NCI-H187 (cell line): ENCODE measurements at places on chromosomes 13 and 19.
A peak's percentile ranks its signal among the peaks of the same experiment; 100 is the strongest.

GRCh38 chr19:57633832-57634131, 814 bp downstream of the ZNF211 start:
- DNase-seq, result no peak

GRCh38 chr13:51230477-51231105, 8.4 kb downstream of the FAM124A start:
- no peak for DNase-seq

DNA sequence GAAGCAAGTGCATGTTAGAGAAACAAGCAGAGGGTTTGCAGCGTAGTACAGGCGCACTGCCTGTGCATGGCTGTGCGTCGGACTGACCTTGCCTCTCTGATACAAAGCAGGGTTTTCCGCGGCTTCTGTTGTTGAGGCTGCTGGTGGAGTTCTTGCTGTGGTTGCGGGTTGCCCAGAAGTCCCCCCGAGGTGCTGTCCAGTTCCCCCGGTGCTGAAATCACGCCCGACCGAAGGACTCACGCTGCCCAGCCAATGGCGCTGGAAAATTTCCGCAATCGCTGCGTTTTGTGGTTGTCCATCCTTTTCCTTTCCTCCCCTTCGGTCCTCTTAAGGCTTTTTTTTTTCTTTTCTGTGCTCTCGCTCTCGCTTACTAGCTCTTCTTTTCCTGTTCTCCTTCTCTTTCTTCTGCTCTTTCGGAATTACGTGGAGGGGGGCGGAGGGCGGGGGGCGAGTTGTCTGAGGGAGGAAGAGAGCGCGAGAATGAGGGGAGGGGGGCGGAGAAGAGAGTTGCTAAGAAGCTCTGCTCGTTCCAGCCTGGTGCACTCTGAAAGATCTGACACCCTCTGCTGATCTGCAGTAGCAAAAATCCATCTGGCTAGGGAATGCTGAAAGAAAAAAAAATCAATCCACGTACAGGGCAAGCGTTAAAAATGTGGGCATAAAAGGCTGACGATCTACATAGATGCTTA, at the start of gene SLITRK1:
Gene SLITRK1 (minus strand): TSS at position 558 of the 689 bp plus-strand sequence. CDS start 967 bp downstream, outside the sequence.
- no peak for DNase-seq

DNA sequence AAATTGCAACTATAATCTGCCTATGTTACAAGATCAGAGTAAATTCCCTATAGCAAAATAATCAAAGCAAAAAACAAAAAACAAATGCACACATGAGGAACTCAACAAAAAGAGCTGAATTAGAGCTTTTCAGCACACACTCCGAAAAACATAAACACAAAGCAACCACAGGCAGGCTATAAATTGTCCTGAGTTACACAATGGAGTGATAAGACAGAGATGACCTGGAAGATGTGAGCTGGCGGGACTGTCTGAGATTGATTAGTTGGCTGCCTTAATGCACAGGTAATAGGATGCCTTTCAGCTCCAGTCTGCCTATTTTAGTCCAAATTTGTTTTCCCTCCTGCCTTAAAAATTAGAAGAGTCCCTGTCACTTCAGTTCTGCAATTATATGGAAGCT, 159.0 kb upstream of the FNDC3A start:
- DNase-seq, result no peak

DNA sequence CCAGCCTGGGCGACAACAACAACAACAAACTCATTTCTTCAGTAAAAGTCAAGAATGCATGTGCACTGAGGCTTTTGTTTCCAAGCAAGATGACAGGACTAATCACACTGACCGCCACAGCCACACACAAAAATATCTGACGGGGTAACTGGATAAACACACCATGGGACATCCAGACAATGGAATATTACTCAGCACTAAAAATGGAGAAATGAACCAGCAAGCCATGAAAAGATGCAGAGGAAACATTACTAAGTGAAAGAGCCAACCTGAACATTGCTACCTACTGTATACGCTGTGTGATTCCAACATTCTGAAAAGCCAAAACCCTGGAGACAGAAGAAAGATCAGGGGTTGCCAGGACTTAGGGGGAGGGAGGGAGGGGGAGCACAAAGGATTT, 36.7 kb downstream of the FAAP24 start:
- no peak for DNase-seq

DNA sequence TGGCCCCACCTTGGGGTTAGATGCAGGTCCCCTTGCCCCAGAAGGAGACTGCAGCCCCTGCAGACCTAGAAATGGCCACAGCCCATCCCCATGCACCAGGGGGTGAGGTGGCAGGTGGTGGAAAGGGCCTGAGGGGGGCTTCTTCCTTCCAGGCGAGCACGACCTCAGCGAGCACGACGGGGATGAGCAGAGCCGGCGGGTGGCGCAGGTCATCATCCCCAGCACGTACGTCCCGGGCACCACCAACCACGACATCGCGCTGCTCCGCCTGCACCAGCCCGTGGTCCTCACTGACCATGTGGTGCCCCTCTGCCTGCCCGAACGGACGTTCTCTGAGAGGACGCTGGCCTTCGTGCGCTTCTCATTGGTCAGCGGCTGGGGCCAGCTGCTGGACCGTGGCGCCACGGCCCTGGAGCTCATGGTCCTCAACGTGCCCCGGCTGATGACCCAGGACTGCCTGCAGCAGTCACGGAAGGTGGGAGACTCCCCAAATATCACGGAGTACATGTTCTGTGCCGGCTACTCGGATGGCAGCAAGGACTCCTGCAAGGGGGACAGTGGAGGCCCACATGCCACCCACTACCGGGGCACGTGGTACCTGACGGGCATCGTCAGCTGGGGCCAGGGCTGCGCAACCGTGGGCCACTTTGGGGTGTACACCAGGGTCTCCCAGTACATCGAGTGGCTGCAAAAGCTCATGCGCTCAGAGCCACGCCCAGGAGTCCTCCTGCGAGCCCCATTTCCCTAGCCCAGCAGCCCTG, 4.2 kb upstream of the F10 start:
- DNase-seq, result no peak

- no peak for DNase-seq
These were observed 20.2 kb downstream of the PAF1 start for GRCh38 chr19:39370735-39371134.

DNA sequence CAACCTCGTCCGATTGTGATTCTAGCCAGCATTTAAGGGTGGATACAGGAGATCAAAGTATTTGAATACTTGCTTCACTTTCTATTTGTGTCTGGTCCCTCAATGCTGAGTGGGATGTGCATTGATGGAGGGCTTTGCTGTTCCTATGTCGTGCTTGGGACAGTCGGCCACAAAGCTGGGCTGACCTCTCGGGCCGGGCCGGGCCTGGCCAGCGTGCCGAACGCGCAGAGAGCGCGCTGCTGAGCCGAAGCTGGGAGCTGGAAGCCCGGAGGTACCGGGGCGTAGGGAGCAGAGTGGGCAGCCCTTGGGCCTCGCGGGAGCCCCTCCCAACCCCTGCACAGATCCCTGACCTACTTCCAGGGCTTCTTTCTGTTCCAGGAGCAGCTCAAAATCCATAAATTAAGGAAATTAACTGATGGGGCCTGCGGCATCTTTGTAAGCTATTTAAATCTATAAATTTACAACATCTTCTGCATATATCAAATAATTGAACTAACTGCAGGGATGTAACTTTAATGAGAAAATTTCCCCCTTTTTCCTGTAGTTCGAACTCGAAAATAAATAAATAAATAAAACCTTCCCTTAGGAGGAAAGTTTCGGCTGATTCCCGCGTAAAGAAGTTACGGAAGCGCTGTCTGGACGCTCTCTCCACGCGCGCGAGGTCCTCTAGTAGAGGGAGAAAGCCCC, 1.8 kb upstream of the KCTD15 start:
- DNase-seq, result no peak

DNA sequence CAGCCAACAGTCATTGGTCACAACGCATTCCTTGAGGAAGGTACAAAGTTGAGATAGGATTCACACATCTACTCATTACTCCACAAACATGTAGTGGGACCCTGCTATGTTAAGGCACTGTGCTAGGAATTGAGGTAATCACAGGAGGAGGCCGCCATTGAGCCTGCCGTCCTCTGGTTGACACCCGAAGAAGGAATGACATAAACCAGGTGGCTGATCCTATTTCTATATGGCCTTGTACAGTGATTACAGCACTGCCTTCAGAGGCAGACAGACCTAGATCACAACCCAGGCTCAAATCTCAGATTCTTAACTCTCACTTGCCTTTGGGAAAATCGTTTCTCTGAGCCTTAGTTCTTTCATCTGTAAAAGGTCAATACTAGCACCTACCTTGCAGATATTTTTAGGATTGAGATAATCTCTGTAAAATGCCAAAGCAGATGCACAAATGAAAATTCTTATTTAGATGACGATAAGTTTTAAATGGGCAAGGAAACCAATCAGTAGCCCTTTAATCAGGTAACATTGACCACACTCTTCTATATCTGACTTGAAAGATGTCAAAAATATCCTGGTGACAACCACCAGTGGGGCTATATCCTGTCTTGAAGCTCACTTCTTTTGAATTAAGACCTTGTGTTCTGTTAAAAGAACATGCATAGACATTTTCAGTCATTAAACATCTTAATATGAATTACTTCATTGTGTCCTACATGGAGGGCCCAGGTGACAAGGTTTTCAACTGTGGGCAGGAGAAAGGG, 251.6 kb downstream of the KCTD12 start:
- no peak for DNase-seq

GRCh38 chr13:113448885-113449692, 4.2 kb downstream of the ADPRHL1 start:
- peak; percentile 63 for DNase-seq

DNA sequence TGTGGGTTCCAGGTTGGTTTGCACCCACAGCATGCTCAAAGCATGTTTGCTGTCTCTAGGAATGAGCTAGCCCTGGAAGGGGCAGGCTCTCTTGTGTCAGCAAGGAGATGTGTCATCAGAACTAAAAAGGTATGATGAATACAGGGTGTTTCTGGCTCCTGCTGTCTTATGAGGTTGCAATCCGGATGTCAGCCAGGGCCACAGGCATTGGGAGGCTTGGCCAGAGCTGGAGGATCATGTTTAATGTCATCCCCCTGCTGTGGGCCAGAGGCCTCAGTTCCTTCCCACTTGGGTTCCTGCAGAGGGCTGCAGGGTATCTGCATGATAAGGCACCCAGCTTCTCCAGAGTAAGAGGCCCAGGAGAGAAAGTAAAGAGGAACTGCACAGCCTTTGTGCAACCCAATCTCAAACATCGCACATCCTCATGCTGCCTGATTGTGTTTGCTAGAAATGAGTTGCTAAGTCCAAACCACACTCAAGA, 193.6 kb downstream of the COL4A1 start:
- no peak for DNase-seq

GRCh38 chr13:46178821-46179220, 3.2 kb downstream of the LCP1 start:
- DNase-seq, result no peak

DNA sequence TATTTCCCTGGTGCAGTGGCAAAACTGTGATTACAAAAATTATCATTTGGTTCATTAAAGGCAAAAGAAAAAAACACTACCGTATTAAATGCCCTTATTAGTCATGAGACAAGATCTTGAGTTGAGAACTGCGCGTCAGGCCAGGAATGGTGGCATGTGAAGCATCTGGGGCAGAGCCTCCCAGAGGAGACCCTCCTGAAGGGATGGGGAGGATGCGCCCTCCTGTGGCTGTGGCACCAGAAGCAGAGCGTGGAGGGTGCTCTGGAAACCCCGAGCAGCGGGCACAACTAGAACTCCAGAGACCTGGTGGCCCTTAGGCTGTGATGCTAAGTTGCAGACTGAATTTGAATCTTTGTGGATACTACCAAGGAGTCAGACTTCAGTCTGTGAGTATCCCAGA, 11.5 kb downstream of the CUL4A start:
- no peak for DNase-seq

- peak; percentile 99 for DNase-seq
These were observed 3.7 kb upstream of the ZNF665 start for GRCh38 chr19:53196777-53197396.

- no peak for DNase-seq
These were observed 86.3 kb downstream of the ARHGEF7 start for GRCh38 chr13:111201304-111201940.

GRCh38 chr19:49368711-49369358, 5.2 kb downstream of the DKKL1 start:
- no peak for DNase-seq

DNA sequence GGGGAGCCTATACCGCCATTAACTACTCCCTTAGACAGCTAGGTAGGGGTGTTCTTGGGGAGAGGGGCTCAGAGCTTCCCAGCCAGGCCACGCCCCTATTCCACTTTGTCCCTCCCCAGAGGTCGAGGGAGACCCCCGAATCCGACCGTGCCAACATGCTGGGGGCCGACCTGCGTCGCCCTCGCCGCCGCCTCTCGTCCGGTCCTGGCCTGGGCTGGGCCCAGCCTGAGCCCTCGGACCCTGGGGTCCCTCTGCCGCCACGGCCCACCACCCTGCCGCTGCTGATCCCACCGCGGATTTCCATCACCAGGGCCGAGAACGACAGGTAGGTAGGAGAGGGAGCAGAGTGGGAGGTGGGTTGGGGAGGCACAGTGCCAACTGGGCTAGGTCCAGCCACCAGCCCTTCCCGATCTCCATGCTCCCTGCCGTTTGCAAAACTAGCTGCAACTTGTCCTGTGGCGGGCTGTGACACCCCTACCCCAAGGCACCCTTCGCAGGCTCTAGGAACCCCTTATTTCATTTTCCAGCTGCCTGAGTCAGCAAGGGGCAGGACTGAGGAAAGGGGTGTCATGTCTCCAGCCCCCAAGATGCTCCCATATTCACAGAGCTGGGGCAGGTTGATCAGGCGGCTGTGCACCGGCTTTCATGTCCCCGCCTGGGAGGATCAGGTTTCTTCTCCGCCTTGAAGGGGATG, 2.6 kb upstream of the PDE4A start:
- no peak for DNase-seq

GRCh38 chr13:23377983-23378632, 55.4 kb downstream of the SACS start:
- DNase-seq, result no peak

GRCh38 chr19:44689290-44690130, 9.4 kb upstream of the CEACAM16 start:
- DNase-seq, result no peak

DNA sequence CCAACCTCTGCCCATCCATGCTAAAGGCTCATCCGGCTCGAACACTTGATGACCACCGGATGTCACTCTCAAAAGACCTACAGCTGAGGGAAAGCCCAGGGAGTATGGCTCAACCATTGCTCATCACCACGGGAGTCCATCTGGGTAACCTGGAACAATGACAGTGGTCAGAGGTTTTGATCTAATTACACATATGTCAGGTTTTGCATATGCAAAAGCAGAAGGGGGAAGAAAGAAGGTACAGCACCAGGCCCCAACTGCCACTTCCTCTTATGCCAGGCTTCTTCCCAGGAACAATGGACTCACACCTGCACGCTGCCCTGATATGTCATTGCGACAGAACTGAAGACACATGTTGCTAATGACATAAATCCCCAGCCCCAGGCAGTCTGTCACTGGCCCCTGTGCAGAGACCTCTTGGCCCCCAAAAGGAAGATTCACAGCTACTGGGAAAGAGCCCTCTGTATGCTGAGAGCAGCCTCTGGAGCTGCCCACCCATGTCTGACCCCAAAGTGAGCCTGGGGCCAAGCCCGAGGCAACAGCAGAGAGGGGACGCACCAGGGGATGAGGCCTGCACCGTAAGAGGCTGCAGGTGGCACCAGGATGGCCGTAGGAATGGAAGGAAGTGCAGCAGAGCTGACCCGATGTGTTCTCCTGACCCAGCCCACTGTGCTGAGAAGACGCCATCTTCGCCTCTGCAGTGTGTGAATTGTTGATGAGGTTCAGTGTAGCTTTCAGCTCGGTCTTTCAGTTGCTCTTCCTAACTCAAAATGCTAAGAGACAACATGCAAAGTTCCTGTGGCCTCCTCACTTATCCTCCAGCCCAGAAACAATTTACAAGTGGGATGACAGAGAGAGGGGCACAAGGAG, 26.3 kb downstream of the EPS15L1 start:
- DNase-seq, result no peak

GRCh38 chr19:49014123-49014869, 2.6 kb downstream of the LHB start:
- no peak for DNase-seq
